A172 (cell line): ENCODE measurements at places on chromosomes 5 and 9. TPM values are rescaled to one million over a fixed set of nuclear protein-coding genes. Genes with fewer than 3 reads are reported as not detected.

ROR2 gene
- total RNA-seq: 0.36 TPM in 1 of 2 replicates, not detected in the other

MOB3B gene
- total RNA-seq: 0.02 TPM in 1 of 2 replicates, not detected in the other

IFNA21 gene
- total RNA-seq: not detected in 2 replicates

C1QTNF3 gene
- total RNA-seq: not detected in 2 replicates

PHF2 gene
- total RNA-seq: 17.5 and 22.2 TPM in 2 replicates

HNRNPA0 gene
- total RNA-seq: 10.2 and 13.5 TPM in 2 replicates

FBP1 gene
- 0.12 TPM in 1 of 2 replicates, not detected in the other for total RNA-seq

EPB41L4A gene
- 1.2 and 2.2 TPM in 2 replicates for total RNA-seq

DBH gene
- 0.02 TPM in 1 of 2 replicates, not detected in the other for total RNA-seq

GABRA1 gene
- 1.4 TPM in 1 of 2 replicates, not detected in the other for total RNA-seq

IL7R gene
- total RNA-seq: 114 and 160 TPM in 2 replicates

FAM153A gene
- not detected in 2 replicates for total RNA-seq

NR5A1 gene
- not detected in 2 replicates for total RNA-seq

GRIA1 gene
- total RNA-seq: 0.02 and 0.38 TPM in 2 replicates

BSPRY gene
- total RNA-seq: not detected in 2 replicates

DNA sequence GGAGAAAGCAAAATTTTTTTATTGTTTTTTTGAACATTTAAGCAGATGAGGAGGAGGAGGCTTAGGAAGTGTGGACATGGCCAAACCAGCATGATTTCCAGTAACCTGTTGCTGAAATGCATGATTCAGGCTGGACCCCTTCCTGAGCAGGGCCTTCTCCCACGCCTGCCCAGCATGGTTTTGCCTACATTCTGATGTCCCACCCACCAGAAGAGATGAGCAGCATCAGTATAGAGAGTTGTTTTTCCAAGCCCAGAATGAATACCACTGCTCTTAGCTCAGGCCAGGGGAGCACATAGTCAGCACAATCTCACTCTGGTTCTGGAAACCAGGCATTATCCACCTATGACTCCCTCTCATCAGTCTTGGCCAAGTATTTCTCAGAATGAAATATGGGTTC is 90.1 kb downstream of the PAPPA start:
- DNase-seq: no peak

GRCh38 chr5:133464013-133464412 is 148.3 kb downstream of the FSTL4 start:
- DNase-seq: no peak

DNA sequence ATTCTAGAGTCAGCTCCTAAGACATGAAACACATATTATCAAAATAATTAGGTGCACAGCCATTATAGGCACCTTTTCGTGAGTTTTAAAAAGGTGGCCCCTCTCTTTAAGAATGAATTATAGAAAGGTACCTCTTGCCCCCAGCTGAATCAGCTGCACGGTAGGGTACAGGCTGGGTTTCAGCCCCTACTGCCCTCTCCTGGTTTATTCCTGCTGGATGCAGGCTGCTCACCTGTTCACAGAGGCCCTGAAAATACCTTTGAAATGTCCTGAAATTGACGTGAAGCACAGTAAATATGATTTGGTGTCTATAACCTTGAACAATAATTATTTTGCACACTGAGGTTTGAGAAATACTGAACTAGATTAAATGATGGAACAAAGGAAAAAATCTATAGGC is 504.8 kb upstream of the SGCD start:
- DNase-seq: no peak

GRCh38 chr9:36922548-36922947 is 111.5 kb downstream of the PAX5 start:
- peak; percentile 72 for DNase-seq

DNA sequence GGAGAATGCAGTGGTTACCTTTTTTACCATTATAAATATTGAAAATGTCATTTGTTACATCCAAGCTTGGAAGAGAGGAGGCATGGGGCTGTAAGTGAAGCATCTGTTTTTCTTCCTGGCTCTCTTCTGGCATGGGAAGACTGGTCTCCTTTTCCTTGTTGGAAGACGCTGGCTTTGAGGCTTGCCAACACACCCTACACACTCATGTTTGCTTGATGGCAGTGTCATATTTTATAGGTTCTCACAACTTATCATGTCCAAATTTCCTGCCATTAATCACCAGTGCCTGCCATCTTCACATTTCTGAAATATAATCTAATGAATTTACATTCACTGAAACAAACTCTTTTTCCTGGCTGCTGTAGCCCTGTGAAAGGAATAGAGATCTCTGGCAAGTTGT is 252.9 kb downstream of the MAN2A1 start:
- DNase-seq: no peak

DNA sequence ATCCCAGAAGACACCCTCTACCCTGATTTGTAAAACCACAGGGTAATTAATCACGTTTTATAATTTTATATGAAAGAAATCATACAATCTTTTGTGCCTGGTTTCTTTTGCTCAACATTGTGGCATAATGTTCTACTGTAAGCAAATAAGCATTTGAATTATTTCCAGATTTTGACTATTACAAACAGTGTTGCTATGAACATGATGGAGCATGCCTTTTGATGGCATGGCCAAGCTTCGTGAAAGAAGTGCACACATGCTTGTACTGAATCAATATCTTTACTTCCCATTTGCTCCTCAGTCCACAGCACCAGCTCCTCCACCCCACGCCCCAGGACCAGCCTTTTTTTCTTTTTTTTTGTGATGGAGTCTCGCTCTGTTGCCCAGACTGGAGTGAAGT is 29.9 kb downstream of the ACSL6 start:
- DNase-seq: no peak

- DNase-seq: peak; percentile 24
Observed at GRCh38 chr5:154461531-154461930, 15.7 kb downstream of the SAP30L start.

DNA sequence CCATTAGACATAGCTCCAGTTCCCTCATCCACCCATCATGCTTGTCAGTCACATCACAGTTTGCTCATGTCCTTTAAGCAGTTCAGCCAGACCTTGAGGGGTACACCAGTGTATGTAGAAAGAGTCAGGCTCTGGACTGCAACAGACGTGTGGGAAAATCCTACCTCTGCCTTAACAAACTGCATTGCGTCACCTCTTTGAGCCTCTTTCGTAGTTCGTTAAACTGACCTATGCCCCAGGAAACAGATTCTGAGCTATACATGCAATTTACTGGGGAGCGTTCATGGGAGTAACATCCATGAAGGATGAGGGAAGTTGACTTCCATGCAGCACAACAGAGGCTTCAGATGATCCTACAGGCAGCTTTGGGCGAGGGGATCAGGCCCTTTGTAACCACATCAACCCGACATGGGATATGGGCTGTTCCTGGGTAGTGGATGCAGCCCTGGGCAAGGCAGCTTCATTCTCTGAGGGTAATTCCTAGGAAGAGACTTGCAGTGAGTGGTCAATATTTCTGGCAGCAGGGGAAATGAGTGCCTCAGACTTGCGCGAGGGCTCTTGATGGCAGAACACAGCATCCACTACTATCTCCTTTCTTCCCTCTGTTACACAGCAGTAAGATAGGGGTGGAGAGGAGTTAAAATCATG is 4.3 kb downstream of the SPINK4 start:
- DNase-seq: no peak

- DNase-seq: no peak
Observed at GRCh38 chr5:110561510-110561909, 165.0 kb downstream of the TMEM232 start.

DNA sequence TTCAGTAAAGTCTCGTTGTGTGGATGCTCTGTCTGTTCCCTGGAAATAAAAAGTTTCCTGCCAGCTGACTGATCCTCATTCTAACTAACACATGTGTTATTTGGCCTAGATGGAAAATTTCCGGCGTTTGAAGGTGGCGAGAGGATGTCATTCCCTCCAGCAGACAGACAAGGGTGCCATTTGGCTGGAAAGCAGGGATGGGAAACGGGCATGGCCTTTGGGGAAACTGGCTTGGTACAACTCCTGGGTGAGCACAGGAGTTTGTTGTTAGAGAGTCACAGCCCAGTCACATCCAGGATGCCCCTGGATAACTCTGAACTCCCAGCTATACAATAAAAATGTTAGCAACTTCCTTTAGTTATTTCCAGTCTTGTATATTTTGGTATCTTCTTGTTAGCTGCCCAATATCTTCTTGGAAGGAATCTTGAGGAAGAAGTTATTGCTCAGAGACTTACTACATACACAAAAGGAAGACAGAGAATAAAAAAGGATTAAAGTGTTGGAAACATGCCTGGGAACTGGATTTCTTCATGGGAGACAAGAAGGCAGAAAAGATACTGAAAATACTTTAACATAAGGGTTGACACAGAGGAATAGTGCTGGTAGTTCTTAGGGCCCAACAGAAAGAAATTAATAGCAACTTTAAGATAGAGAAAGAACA is 41.9 kb downstream of the TEK start:
- no peak for DNase-seq

DNA sequence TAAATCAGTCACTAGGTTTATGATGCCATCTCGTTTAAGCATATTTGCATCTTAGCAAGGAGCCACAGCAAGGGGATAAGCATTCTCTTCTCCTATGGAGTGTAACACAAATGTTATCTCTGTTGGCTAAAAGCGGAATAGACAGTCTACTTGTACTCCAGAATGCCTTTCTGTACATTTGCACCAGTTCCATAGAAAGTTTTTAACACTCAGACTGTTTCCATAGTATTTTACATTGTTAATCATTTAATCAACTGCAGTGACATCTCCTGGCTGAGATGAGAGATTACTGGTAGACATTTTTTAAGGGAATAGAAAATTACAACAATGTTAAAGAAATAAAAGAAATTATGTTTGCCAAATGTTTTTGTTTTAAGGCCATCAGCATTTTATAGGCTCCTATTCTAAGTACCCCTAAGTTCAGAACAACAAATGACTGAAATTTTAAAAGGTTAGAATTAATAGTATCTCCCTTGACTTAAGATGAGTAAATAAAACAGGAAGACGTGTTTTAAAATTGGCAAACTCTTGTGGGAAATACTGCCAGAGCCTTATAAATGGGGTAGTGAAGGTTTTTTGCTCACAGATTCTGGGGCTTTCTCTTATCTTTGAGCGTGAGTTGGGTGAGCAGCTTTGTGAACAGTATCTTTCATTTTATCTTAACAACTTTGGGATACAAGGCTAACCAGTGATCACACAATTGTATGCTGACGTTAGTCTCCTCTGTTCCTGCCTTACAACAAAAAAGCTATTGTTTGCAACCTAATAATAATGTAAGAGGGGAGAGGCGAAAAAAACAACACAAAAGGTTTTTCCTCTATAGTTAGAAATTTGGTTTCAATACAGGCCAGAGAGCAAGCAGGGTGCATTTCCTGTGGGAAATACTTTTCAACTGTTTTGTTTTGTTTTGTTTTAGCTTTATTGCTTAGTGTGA is 294.3 kb downstream of the FBXL7 start:
- DNase-seq: no peak

- no peak for DNase-seq
Observed at GRCh38 chr5:125149527-125149926, 403.1 kb upstream of the ZNF608 start.

DNA sequence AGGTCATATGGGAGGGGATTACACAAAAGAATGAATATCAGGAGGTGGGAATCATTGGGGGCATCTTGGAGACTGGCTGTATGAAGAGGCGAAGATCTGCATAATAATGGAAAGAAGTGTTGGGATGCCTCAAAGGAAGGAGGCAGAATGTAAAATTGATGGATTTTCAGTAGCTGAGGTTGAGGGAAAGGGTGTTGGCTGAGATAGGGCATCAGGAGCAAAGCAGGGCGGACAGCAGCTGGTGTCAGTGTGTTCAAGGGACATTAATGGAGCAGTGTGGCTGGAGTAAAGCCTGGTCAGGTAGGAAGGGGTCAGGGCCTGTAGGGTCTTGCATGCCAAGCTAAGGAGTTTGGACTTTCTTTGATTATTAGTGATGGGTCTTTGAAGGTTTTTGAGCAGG is 65.2 kb upstream of the TNFAIP8 start:
- DNase-seq: no peak

GRCh38 chr9:114263853-114264510 is 58.9 kb upstream of the ORM1 start:
- no peak for DNase-seq

DNA sequence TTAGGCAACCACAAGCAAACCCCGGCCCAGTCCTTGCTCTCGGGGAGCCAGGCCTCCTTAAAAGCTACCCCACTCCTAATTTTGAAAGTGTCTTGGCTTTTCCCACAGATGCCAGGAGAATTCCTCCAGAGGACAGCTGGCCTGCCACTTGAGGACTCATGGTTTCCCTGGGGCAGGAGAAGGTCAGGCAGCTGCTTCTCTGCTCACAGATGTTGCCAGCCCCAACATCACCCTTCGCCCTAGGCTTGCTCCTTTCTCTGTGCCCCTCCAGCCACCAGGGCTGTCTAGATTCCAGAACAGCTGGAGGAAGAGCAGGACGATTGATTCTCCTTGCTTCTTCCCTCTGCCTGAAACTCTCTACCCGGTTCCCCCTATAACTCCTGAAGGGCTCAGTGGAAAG is 8.5 kb downstream of the GGTA1 start:
- no peak for DNase-seq

DNA sequence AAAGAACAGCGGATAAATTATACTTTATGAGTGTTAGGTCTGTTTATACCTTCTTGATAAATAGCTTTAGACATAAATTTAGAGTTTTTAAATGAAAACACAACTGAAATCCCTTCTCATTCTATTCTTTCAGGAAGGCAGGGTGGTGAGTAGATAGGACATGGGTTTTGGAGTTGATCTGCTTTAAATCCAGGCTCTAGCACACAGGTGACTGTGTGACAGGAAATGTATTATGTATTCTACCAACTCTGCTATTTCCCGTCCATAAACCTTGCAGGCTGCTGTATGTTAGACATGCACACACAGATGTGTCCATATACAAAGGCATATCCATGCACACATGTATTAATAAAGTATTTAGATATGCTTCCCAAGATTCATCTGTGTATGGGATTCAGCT is 19.3 kb upstream of the CARTPT start:
- no peak for DNase-seq

- DNase-seq: peak; percentile 83
Observed at GRCh38 chr5:83000428-83000827, 76.8 kb downstream of the TMEM167A start.

GRCh38 chr5:32508806-32509805 is 64.6 kb upstream of the ZFR start:
- DNase-seq: no peak

GRCh38 chr5:103291606-103292005 is 33.0 kb downstream of the MACIR start:
- DNase-seq: no peak
